ENCODE measurements at places on chromosomes 4 and X. TPM values are rescaled to one million over a fixed set of nuclear protein-coding genes. Genes with fewer than 3 reads are reported as not detected.

DNA sequence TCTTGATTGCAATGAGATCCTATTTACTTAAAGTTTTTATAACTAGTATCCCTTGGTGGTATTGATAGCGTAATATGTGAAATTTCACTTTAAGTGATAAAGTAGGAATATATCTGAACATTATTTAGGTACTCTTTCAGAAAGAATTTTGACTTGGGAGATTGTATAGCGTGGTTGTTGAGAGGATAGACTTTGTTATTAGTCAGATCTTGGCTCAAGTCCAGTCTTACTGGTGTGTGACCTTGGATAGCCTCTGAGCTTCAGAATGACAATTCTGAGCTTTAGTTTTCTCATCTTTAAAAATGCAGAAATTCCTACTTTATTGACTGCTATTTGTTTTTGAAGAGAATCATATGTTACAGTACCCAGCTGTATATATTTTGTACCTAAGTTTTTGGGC, 32.6 kb downstream of the DCK start:
- peaks cover 5% of the 10 kb centered on the region for H3K4me1 ChIP-seq
- H3K27me3 ChIP-seq: no peaks in the 10 kb centered on the region
- no peak overlapping the region for H3K27ac ChIP-seq
- no peaks in the 10 kb centered on the region for H3K36me3 ChIP-seq

- H3K4me3 ChIP-seq: no peak overlapping the region
- DNase-seq: no peak
- peaks cover 17% of the 10 kb centered on the region for H3K4me1 ChIP-seq
These were observed 57.6 kb downstream of the PROM1 start for GRCh38 chr4:16026160-16026761.

GASK1B gene
- polyA plus RNA-seq: 12.4 TPM

DNA sequence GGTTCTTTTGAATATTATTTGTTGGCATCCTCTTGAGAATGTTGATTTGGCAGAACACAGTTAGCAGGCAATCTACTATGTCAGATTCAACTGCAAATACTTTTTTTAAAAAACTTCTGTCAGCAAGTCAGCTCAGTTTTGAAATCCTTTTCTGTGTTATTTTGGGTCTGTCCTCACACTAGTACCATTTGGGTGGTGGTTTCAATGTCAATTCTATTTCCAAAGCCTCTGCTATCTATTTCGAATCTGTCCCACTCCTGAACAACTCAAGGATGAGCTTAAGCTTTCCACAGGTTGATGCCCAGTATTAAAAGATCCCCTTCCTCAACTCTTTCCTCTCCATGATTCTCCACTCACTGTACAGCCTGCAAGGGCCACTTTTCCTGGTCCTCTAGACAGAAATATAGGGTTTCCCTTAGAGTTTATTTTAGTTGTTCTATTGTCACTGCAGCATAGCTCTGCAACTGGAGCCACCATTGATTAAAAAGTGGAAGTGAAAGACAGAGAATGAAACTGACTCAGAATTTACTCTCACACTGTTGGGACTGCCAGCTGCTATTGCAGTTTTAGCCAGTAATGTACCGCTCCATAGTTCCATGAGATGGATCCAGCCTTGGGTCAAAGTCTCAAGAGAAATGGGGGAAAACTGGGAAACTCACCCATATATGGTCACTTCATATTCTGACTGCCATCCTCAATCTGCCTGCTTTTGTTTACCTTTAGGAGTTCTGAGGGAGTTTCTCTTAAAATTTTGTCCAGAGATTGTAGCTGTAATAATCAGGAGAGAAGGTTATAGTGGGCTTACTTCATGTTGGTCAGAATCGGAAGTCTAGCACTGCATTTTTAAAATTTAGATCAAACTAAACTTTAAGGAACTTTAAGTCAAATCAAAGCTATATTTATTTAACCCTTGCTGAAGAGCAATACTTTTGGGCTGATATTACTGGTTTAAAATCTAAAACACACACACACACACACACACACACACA, 14.6 kb downstream of the HDX start:
- H3K27me3 ChIP-seq: no peaks in the 10 kb centered on the region
- no peaks in the 10 kb centered on the region for H3K36me3 ChIP-seq
- no peak overlapping the region for H3K27ac ChIP-seq
- no peaks in the 10 kb centered on the region for H3K4me1 ChIP-seq
- no peak for DNase-seq
- H3K4me3 ChIP-seq: no peak overlapping the region

GRCh38 chr4:179097741-179098140, 1655.5 kb upstream of the AGA start:
- no peaks in the 10 kb centered on the region for H3K36me3 ChIP-seq
- no peak overlapping the region for H3K27ac ChIP-seq
- no peak overlapping the region for H3K4me3 ChIP-seq
- H3K27me3 ChIP-seq: no peaks in the 10 kb centered on the region

CPLX1 gene
- 2.1 TPM for polyA plus RNA-seq

DNA sequence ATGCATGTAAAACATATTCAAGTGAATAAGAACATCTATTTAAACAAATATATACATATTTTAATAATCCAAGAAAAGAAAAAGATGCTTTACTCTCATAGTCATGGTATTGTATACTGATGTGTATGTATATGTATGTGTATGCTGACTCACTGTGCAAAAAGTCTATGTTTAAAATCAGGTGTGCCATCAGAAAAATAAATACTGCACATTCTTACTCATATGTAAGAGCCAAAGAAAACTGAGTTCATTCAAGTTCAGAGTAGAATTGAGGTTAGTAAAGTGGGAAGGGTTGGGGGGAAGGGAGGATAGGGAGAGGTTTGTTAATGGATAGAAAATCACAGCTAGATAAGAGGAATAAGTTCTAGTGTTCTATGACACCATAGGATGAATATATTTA, 403.9 kb upstream of the SMIM31 start:
- no peaks in the 10 kb centered on the region for H3K4me1 ChIP-seq
- DNase-seq: no peak
- H3K27me3 ChIP-seq: no peaks in the 10 kb centered on the region
- no peak overlapping the region for H3K27ac ChIP-seq
- H3K4me3 ChIP-seq: no peak overlapping the region

NPY2R gene
- 0.07 TPM for polyA plus RNA-seq

DNA sequence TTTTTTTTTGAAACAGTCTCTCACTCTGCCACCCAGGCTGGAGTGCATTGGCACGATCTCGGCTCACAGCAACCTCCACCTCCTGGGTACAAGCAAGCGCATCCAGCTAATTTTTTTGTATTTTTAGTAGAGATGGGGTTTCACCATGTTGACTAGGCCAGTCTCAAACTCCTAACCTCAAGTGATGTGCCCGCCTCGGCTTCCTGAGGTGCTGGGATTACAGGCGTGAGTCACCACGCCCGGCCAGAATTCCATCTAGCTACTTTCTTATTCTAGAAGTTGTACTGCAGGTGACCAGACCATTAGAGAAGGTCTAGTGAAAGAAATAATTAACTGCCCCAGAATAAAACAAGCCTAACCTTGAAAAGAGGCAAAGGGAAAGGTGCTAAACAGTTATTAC, 2.3 kb downstream of the LRBA start:
- H3K27me3 ChIP-seq: no peaks in the 10 kb centered on the region
- H3K27ac ChIP-seq: no peak overlapping the region
- DNase-seq: no peak

GRCh38 chr4:44118971-44119680, 329.5 kb downstream of the KCTD8 start:
- H3K27me3 ChIP-seq: no peaks in the 10 kb centered on the region
- no peak for DNase-seq
- no peaks in the 10 kb centered on the region for H3K36me3 ChIP-seq
- no peak overlapping the region for H3K4me3 ChIP-seq
- H3K4me1 ChIP-seq: no peaks in the 10 kb centered on the region
